Fibroblast of skin of left quadriceps (primary cell): ENCODE measurements at places on chromosomes 6 and 20.

DNA sequence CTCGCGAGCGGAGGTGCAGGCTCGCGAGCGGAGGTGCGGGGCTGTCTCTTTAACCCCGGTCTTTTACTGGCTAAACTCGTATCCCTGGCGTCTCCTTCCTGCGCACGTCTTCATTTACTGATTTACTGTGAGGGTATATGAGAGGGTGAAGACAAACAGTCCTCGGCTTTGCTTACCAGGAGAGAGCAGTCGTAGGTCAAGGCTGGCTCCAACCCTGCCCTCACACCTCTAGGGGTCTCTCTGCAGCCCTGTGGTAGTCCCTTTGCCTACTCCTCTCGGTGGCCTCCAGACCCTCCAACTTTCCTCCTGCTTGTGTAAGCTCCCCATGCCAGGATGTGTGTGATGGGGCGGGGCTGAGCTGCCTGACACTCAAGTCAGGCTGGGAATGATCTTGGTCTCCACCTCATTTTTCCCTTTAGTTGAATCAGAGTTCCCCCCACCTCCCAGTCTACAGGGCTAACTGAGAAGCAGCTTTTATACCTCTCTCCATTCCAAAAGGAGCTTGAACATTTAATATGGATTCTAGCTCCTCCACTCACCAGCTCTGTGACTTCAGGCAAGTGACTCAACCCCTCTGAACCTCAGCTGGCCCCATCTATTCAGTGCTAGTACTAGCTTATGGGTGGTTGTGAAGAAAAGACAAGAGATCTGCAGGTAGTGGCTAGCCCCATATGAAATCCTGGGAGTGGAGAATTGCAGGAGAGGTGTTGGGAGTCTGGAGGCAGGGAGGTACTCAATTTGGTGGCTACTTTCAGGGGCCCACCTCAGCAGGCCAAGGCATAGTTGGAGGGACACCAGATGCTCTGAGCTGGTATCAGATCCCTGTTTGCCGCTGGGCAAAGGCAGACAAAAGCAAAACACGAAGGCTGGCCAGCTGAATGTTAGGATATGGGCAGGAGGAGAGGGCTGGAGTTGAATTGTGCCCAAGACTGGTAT, 902 bp downstream of the SLC29A1 start:
- no peak for DNase-seq

DNA sequence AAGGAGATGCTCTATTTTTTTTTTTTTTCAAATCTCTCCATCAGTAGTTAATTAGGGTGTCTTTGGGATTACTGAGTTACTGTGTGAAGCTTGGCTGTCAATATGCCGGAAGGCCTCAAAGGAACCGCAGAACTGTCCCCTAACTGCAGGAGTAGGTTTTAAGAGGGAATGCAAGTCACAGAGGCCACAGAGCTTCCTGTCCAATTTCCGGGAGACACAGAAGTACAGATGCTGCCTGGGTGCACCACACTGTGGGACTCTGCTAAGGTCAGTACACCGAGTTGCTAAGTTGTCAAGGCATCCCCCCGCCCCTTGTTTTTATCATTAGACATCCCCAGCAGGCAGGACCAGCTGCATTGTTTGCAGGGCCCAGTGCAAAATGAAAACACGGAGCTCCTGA, 120.2 kb upstream of the RAB32 start:
- no peak for DNase-seq

GRCh38 chr6:44297063-44298038, 15.8 kb downstream of the AARS2 start:
- no peak for DNase-seq

GRCh38 chr20:34365765-34366213, 2.7 kb downstream of the ITCH start:
- no peak for DNase-seq

- DNase-seq = no peak
Measured at GRCh38 chr6:37381579-37381978, 27.8 kb downstream of the RNF8 start.

- DNase-seq = no peak
Measured at GRCh38 chr20:17935186-17935585, 33.4 kb downstream of the SNX5 start.

GRCh38 chr20:37713396-37713795, 19.6 kb downstream of the CTNNBL1 start:
- no peak for DNase-seq

GRCh38 chr20:36629719-36630681, 16.0 kb downstream of the SLA2 start:
- DNase-seq = no peak
